ENCODE measurements at places on chromosomes 3 and 15.

DNA sequence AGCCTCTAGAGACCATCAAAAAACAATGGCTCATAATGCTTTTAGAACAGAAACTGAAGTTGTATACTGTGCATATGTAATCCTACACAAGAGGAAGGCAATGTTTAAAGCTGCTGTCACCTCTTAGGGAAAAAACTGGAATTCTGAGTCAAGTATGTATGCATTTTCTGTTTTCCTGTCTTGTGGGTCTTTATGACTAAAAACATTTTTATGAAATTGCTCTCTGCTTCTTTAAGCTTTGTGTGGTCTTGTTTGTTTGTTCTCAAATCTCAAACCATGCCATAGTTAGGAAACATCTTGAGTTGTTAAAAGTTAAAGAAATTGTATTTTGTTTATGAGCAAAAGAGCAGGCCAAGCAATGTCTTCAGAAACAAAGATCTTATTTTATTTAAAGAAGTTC lies 80.9 kb upstream of the SOX2 start:
- no peaks in the 10 kb centered on the region for H3K36me3 ChIP-seq
- ATAC-seq: no peak
- no peak overlapping the region for H3K4me3 ChIP-seq
- no peaks in the 10 kb centered on the region for H3K27me3 ChIP-seq

GRCh38 chr3:175192536-175192935 lies 333.4 kb downstream of the NAALADL2 start:
- H3K27ac ChIP-seq: no peak overlapping the region
- no peaks in the 10 kb centered on the region for H3K36me3 ChIP-seq
- H3K4me3 ChIP-seq: no peak overlapping the region
- no peaks in the 10 kb centered on the region for H3K27me3 ChIP-seq
- no peaks in the 10 kb centered on the region for H3K4me1 ChIP-seq
- ATAC-seq: no peak

DNA sequence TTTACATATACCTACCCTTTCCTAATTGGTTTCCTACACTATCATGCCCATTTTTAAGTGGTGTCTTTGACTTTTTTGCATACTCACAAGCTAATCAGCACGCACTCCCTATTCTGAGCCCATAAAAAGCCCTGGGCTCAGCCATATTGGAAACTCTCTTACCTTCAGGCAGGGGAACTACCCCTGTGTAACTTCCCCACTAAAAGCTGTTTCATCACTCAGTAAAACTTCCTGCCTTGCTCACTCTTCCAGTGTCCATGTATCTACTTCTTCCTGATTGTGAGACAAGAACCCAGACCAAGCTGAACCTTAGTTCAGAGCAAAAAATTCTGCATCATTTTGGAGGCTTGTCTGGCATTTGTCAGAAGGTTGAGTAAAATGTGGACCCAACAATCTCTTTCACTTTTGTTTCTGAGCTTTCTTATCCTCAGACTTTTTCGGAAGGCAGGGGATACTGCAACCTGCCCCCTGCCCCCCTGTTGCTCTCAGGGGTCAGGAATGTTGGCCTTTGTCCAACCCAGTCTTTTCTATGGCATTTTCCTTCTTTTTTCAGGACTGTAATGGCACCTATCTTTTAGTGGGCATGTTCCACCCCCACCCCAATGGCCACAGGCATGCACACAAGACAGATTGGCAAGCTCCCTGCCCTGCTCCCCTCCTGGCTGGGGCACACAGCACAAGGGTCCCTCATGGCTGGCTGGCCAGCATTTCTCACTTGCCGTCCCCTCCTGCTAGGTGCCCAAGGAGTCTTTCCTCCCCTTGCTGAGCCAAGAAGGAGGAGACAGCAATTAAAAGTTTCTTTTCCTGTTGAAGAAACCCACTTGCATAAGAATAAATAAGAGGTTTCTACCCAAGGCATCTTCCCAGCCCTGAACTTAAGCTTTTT lies 26.3 kb upstream of the TMEM45A start:
- no peaks in the 10 kb centered on the region for H3K27me3 ChIP-seq
- H3K4me3 ChIP-seq: no peak overlapping the region
- no peaks in the 10 kb centered on the region for H3K36me3 ChIP-seq
- ATAC-seq: no peak

- no peak overlapping the region for H3K27ac ChIP-seq
- peaks cover 12% of the 10 kb centered on the region for H3K4me1 ChIP-seq
- H3K27me3 ChIP-seq: peaks cover 51% of the 10 kb centered on the region
- H3K36me3 ChIP-seq: no peaks in the 10 kb centered on the region
- peak; percentile 68 for ATAC-seq
- H3K4me3 ChIP-seq: no peak overlapping the region
These were observed 118.7 kb downstream of the NUP210 start for GRCh38 chr3:13301286-13301987.

GRCh38 chr3:161694682-161695564 lies 198.3 kb downstream of the OTOL1 start:
- no peaks in the 10 kb centered on the region for H3K36me3 ChIP-seq
- ATAC-seq: no peak
- H3K27ac ChIP-seq: no peak overlapping the region
- no peaks in the 10 kb centered on the region for H3K4me1 ChIP-seq
- no peak overlapping the region for H3K4me3 ChIP-seq

- H3K4me1 ChIP-seq: peaks cover 7% of the 10 kb centered on the region
- no peaks in the 10 kb centered on the region for H3K36me3 ChIP-seq
- H3K27ac ChIP-seq: no peak overlapping the region
- no peak for ATAC-seq
- H3K27me3 ChIP-seq: no peaks in the 10 kb centered on the region
- H3K4me3 ChIP-seq: no peak overlapping the region
These were observed 24.2 kb upstream of the ZPLD1 start for GRCh38 chr3:102410616-102411015.

- H3K27me3 ChIP-seq: no peaks in the 10 kb centered on the region
- H3K27ac ChIP-seq: peak overlapping the region; percentile 61
- H3K36me3 ChIP-seq: peaks cover 15% of the 10 kb centered on the region
These were observed 10.7 kb upstream of the RFTN1 start for GRCh38 chr3:16524196-16524595.

GRCh38 chr3:67535006-67535405 lies 119.4 kb downstream of the SUCLG2 start:
- H3K27ac ChIP-seq: no peak overlapping the region
- no peak overlapping the region for H3K4me3 ChIP-seq
- no peak for ATAC-seq
- no peaks in the 10 kb centered on the region for H3K27me3 ChIP-seq
- H3K4me1 ChIP-seq: peaks cover 19% of the 10 kb centered on the region

DNA sequence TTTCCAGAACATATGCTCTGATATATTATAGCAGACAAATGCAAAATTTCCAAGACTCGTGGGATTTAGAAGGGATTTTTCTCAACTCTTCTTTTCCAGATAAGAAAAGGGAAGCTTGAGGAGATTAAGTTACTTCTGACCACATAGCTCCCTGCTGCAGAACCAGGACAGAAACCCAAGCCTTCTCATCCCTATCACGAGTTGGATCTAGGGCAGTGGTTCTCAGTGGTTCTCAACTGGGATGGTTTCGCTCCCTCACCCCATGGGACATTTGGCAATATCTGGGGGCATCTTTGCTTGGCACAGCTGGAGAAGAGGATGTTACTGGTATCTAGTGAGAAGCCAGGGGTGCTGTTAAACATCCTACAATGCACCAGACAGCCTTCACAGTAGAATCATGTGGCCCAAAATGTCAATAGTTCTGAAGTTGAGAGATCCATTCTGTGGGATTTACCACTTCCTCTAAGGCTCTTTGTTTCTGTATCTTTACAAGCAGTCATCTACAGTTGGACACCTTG lies 64.2 kb downstream of the LIPC start:
- no peak overlapping the region for H3K4me3 ChIP-seq
- peaks cover 10% of the 10 kb centered on the region for H3K27me3 ChIP-seq
- ATAC-seq: no peak
- H3K27ac ChIP-seq: no peak overlapping the region
- no peaks in the 10 kb centered on the region for H3K4me1 ChIP-seq
- H3K36me3 ChIP-seq: no peaks in the 10 kb centered on the region

DNA sequence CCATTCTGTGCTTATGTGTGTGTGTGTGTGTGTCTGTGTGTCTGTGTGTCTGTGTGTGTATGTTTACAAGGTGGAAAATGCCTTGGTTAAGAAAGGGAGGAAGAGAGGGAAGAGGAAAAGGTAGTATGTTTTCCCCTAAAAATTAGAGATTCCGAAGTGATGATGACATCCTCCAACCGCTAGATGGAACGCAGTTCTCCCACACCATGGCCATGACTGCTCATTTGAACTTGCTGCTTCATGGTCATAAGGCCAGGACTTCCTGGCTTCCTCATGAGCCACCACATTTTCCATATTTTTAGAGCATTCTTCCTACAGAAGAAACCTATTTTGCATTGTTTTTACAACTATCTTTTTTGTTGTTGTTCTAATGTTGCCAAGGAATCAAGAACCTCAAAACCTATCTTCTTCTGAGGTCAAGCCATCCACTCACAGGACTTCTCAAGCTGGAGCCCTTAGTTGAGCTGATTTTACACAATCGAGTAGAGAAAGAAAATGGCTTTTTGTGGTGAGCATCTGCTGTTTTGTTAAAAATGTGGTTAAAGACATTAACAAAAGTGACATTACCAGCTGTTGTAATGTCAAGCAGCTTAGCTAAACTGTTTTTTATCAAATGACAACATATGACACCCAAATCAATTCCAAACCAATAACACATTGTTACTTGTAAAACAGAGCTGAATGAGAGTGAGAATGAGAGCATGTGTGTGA lies 1091.0 kb downstream of the FHIT start:
- H3K4me3 ChIP-seq: no peak overlapping the region
- H3K27me3 ChIP-seq: no peaks in the 10 kb centered on the region
- no peak for ATAC-seq

GRCh38 chr3:147119989-147120388 lies 286.4 kb downstream of the ZIC4 start:
- no peaks in the 10 kb centered on the region for H3K27me3 ChIP-seq
- ATAC-seq: no peak
- no peak overlapping the region for H3K27ac ChIP-seq

DNA sequence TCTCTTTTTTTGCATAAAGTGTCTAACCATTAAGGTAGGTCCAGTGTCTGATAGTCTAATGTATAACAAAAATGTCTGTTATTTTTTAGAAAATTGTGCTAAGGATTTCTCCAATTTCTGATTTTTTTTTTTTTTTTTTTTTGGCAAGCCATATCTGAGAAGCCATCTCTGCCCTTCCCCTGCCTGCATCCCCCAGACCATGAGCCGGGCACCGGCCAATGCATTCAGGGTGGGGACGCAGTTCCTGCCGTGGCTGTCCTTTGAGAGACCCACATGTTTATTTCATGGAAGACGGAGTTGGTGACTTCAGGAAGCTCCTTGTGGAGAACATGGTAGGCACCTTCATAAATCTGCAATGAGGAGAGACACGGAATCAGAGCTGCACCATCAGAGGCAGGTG lies 19.2 kb downstream of the ABTB1 start:
- no peak overlapping the region for H3K4me3 ChIP-seq
- no peak for ATAC-seq
- H3K36me3 ChIP-seq: peaks cover 32% of the 10 kb centered on the region

DNA sequence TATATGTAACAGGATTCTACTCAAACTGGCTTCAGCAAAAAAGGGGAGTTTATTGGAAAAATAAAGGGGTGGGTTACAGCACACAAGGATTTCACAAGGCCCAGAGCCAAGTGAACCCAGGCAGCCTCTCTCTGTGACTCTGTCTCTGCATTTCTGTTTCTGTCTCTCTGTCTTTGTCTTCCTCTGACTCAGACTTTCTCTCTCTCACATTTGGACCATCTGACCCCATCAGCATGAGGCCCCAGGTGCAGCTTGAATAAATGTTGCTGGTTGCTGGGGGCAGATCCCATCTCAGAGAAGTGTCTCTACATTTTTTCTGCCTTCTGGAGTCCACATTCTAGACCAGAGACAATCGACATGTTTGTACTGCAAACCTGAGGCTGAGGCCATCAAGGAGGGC lies 45.0 kb downstream of the RPLP1 start:
- ATAC-seq: no peak
- H3K4me3 ChIP-seq: no peak overlapping the region
- no peaks in the 10 kb centered on the region for H3K4me1 ChIP-seq
- H3K27me3 ChIP-seq: peaks cover 4% of the 10 kb centered on the region
- no peaks in the 10 kb centered on the region for H3K36me3 ChIP-seq
- no peak overlapping the region for H3K27ac ChIP-seq

GRCh38 chr15:89309993-89310392 lies 24.6 kb downstream of the POLG start:
- peaks cover 16% of the 10 kb centered on the region for H3K36me3 ChIP-seq
- H3K4me1 ChIP-seq: peaks cover 7% of the 10 kb centered on the region
- H3K27me3 ChIP-seq: no peaks in the 10 kb centered on the region
- no peak for ATAC-seq
- no peak overlapping the region for H3K27ac ChIP-seq

- H3K36me3 ChIP-seq: no peaks in the 10 kb centered on the region
- peaks cover 33% of the 10 kb centered on the region for H3K27me3 ChIP-seq
- no peak overlapping the region for H3K4me3 ChIP-seq
- H3K27ac ChIP-seq: no peak overlapping the region
These were observed 308.3 kb downstream of the GAP43 start for GRCh38 chr3:115931581-115931980.

GRCh38 chr15:37882640-37883039 lies 51.8 kb upstream of the TMCO5A start:
- no peak for ATAC-seq
- H3K27me3 ChIP-seq: peaks cover 11% of the 10 kb centered on the region
- H3K36me3 ChIP-seq: no peaks in the 10 kb centered on the region
- no peak overlapping the region for H3K27ac ChIP-seq
- H3K4me1 ChIP-seq: no peaks in the 10 kb centered on the region
